NCI-H2081 (cell line): ENCODE measurements at places on chromosomes 2 and 18.

- DNase-seq: no peak
Measured at GRCh38 chr2:195543902-195544894, 112.8 kb upstream of the SLC39A10 start.

- DNase-seq: peak; percentile 30
Measured at GRCh38 chr2:43225788-43226557, 433 bp downstream of the ZFP36L2 start.

- no peak for DNase-seq
Measured at GRCh38 chr2:190179754-190180312, 117.3 kb upstream of the MSTN start.

GRCh38 chr2:45769056-45769455, 117.6 kb downstream of the PRKCE start:
- no peak for DNase-seq

- DNase-seq: peak; percentile 89
Measured at GRCh38 chr2:112542123-112542983, at the start of gene POLR1B. Gene POLR1B (plus strand): TSS chr2:112542465. CDS start chr2:112542495, 30 bp downstream.

- no peak for DNase-seq
Measured at GRCh38 chr18:46793565-46793964, 36.7 kb upstream of the ST8SIA5 start.
